CD4-positive, alpha-beta T cell (primary cell): ENCODE measurements at places on chromosomes 13 and 19.
A peak's percentile ranks its signal among the peaks of the same experiment; 100 is the strongest.

- DNase-seq: no peak
Observed at GRCh38 chr19:30490760-30491159, 118.6 kb downstream of the ZNF536 start.

DNA sequence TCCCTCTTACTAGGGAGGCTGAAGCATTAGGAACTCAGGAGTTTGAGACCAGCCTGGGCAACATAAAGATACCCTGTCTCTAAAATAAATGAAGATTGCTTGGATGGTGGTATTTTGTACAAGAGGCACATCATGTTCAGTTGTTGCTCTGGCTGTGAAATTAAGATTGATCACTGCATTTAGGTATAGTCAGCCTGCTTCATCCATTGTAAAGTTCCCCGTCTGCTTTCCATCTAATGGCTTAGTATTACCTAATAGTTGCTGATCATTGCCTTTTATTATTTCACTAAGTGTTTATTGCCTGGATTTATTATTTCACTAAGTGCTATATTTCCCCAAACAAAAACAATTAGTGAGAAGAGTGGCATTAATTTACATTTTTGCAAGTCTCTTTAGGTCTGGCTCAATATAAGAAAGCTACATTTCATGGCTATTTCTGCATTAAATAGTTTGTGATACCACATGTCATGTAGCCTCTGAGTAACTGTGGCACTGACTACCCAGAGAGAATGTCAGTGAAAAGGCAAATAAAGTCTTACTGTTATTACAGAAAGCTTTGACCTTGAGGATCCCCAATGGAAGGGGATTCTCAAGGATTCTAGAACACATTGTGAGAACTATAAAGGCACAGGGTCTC is 45.0 kb upstream of the ZMYM5 start:
- no peak for DNase-seq

- no peak for DNase-seq
Observed at GRCh38 chr13:76029706-76030105, 393.6 kb downstream of the LMO7 start.

DNA sequence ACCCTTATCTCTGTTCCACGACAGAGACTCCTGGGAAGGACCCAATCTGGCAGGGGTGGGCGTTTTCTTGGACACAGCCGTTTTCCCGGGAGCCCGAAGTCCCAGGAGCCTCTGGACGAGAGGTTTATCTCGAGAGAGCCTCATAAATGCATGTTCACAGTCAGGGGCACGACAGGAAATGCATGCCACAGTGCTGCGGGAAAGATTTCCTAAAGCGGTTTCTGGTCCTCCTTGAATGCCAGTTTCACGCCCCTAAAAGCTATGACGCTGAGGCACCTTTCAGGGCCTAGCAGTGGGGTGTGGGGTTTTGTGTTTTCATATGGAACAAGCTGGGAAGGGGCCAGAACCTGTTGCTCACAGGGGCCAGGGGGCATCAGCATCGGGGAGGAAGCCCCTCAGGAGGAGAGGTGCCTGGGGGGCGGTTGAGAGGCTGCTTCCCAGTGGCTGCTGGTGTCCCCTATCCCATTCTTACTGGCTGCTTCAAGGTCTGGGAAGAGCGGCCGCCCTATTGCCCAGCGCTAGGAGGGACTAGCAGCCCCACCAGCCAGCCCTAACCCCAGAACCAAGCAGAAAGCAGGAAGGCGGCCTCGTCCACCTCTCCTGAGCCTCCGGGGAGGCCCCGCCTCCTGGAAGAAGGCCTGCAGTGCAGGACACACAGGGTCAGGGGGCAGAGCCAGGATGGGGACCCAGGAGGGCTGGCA is 157.0 kb downstream of the KDM4B start:
- DNase-seq: no peak

GRCh38 chr13:28423010-28423409 is 71.9 kb downstream of the FLT1 start:
- peak; percentile 43 for DNase-seq

- DNase-seq: no peak
Observed at GRCh38 chr19:14412324-14412995, 6.7 kb downstream of the DDX39A start.

GRCh38 chr13:36820222-36820621 is 1.2 kb downstream of the RFXAP start:
- DNase-seq: no peak

GRCh38 chr13:104024416-104025170 is 958.4 kb upstream of the SLC10A2 start:
- no peak for DNase-seq

DNA sequence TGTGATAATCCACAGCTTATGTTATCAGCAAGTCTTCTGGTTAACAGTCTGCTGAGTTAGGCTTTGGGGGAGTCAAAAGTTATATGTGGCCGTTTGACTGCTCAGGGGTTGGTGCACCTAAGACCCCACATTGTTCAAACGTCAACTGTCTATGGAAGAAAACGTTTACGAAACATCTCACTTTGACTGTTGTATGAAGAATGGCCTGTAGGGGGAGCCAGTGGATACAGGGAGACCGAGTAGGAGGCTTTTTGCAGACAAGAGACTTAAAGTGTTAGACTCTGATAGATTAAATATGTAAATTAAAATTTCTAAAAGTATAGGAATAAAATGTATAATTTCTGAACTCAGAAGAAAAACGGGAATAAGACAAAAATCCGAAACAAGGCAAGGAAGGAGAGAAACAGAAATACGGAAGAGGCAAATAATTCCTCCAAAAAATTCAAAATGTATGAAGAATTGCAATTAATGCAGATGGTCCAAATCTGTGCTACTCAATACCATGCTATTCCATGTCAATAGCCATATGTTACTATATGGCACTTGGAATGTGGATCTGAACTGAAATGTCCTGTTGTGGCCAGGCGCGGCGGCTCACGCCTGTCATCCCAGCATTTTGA is 37.8 kb downstream of the TNFSF14 start:
- DNase-seq: peak; percentile 68

DNA sequence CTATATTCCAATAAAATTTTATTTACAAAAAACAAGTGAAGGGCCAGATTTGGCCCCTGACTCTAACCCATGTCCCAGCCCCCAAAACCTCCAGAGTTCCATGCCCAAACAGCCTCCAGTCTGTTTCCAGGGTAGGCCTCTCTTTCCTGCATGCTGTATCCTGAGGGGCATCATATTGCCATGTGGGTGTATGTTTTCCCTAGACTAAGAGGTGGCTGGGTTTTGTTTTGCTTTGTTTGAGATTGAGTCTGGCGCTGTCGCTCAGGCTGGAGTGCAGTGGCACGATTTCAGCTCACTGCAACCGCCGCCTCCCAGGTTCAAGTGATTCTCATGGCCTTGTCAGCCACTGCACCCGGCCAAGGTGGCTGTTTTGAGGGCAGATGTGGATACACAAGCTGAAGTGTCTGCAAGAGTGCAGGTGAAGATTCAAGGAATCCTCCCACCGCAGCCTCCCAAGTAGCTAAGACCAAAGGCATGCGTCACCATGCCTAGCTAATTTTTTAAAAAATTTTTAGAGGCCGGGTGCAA is 23.6 kb upstream of the LSM14A start:
- no peak for DNase-seq

DNA sequence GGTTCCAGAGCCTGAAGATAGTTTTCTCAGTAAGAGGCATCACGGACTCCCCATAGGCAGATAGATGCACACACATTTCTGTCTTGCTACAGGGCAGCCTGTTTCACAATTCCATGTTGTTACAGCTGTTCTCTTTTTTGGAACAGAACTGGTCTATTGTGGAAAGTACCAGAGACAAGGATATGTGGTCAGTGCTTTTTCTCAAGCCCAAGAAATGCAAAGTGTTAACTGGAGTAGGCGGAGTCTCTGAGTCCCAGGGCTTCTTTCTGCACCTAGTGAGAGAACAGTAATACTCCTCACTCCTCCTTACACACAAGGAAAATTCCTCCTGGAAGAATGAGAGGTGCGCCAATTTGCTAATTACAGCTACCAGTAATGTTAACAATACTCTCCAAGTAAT is 141.6 kb upstream of the ARGLU1 start:
- no peak for DNase-seq

GRCh38 chr19:48539503-48540096 is 12.4 kb upstream of the SULT2B1 start:
- no peak for DNase-seq

- DNase-seq: no peak
Observed at GRCh38 chr13:45670189-45670885, 31.8 kb upstream of the CBY2 start.

- DNase-seq: no peak
Observed at GRCh38 chr13:25709088-25709487, 337.3 kb downstream of the ATP8A2 start.

DNA sequence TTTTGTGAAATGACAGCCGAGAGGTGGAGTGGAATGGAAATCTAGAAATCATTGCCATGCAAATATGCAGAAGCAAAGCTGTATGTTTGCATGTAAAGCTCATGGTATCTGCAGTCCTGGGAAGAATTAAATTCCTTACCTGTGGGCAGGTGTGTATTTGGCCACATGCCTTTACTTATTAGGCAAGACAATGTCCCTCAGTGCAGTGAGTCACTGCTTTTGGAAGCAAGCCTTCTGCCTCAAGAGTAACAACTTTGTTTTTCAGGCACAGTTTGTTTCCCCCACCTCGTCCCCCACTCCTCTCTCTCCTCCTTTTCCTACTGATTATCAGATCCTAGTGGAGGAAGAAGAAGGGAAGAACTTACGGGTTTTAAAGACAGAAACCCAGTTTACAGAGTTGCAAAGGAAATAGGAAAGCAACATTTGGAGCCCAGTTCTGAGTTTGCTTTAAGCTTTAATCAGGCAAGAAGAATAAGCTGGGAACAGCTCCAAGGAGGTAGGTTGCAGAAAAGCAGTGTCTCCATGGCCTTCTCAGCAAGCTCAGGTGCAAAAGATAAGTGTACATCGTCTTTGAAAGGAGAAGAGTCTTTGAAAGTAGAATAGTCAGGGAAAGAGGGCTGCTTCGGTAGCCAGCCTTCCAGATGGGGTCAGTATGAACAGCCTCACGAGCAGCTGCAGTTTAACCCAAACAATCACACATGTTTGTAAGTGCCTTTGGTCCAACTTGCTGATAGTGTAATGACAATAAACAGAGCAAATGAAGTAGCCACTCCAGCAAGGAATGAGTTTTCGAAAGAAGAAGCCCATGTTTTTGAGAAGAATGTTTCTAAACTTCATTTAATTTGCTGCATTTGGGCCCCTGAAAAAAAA is 190.1 kb downstream of the KLF5 start:
- DNase-seq: no peak

DNA sequence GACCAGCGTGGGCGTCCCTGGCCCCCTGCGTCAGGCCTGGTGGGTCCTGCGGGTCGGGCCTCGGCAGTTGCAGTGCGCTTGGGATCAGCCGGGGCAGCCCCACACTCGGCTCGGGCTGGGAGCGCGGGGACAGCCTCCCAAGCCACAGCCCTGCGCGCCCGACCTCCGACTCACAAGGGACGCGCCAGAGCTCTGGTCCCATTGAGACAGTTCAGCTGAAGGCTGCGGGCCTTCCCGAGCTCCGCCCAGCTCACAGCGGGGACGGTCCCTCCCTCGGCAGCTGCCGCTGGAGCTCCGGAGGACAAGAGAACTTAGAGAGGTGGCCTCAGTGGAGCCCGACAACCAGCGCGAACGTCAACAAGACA is 45.7 kb upstream of the ZNF730 start:
- no peak for DNase-seq

- DNase-seq: no peak
Observed at GRCh38 chr19:38978326-38978689, 2.8 kb upstream of the FBXO17 start.

DNA sequence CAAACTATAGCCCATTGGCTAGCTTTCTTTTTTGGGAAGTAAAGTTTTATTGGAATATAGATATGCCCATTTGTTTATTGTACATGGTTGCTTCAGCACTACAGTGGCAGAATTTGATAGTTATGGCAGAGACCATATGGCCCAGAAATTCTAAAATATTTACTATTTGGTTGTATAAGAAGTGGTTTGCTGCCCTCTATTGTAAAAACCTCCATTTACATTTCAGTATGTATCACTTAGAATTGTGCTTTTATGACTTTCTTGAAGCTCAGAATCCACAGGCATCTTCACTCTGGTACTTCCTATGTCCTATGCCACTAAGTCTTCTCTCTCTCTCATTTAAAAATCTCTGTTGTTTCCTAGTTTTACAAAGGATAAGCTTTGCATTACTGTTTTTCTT is 37.7 kb downstream of the DLEU7 start:
- no peak for DNase-seq

GRCh38 chr13:33832872-33833271 is 14.9 kb downstream of the RFC3 start:
- DNase-seq: no peak

GRCh38 chr19:53624771-53625545 is 6.8 kb upstream of the DPRX start:
- no peak for DNase-seq

DNA sequence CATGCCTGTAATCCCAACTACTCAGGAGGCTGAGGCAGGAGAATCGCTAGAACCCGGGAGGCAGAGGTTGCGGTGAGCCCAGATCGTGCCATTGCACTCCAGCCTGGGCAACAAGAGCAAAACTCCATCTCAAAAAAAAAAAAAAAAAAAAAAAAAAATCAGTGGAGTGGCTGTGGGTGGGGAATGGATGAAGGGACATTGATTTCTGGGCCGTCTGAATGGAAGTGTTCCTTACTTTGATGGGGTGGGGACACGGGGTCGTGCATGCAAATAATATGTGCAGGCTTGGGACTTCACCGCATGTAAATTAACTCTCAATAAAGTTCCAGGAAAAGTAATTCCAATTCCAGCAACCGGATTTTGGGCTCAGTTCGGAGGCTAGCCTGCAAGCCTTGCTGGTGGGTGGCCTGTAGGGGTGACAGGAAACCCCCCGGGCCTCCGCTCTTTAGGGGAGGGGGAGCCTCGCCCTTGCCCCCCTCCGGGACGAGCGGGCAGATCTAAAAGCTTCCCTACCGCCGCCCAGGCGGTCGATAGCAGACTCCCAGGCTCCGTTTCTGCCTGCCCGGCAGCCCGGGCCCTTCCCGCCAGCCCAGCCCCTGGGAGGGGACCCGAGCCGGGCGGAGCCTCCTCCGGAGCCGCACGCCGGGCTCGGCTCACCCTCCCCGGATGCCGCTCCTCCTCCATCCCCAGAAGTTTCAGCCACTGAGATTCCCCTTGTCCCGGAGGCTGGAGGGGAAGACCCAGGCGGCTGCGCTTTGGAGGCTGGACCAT is 48.0 kb upstream of the ADGRE5 start:
- DNase-seq: no peak

- DNase-seq: peak; percentile 11
Observed at GRCh38 chr13:100721885-100722512, 47.4 kb upstream of the TMTC4 start.

DNA sequence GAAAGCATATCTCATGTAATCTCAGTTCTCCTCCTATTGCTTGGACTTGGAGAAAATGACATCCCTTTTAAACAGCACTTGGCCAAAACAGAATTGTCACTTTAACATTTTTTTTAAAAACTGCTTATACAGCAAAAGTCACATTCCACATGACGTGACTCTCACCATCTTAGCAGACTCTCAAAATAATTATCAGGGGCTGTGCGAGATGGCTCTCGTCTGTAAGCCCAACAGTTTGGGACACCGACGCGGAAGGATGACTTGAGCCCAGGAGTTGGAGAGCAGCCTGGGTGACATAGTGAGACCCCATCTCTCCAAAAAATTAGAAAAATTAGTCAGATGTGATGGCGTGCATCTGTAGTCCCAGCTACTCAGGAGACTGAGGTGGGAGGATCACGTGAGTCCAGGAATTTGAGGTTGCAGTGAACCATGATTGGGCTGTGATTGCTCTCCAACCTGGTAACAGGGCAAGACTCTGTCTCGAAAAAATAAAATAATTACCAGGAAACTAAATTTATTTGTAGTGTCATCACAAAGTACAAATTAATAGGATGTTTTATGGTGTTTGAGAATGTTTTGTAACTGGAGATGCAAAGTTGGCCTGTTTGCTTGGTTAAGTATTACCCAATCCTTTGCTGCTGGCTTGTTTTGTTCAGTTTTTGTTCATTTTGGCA is 8.8 kb downstream of the SAFB start:
- no peak for DNase-seq
